ENCODE measurements at places on chromosomes 2 and 18. TPM values are rescaled to one million over a fixed set of nuclear protein-coding genes. Genes with fewer than 3 reads are reported as not detected.

The ZNF521 gene
- total RNA-seq = 0.54 TPM

The BMP10 gene
- not detected for total RNA-seq

The EFHD1 gene
- total RNA-seq = not detected

The APCDD1 gene
- not detected for total RNA-seq

The ARHGAP15 gene
- 165 TPM for total RNA-seq

The SLC23A3 gene
- total RNA-seq = 0.48 TPM

DNA sequence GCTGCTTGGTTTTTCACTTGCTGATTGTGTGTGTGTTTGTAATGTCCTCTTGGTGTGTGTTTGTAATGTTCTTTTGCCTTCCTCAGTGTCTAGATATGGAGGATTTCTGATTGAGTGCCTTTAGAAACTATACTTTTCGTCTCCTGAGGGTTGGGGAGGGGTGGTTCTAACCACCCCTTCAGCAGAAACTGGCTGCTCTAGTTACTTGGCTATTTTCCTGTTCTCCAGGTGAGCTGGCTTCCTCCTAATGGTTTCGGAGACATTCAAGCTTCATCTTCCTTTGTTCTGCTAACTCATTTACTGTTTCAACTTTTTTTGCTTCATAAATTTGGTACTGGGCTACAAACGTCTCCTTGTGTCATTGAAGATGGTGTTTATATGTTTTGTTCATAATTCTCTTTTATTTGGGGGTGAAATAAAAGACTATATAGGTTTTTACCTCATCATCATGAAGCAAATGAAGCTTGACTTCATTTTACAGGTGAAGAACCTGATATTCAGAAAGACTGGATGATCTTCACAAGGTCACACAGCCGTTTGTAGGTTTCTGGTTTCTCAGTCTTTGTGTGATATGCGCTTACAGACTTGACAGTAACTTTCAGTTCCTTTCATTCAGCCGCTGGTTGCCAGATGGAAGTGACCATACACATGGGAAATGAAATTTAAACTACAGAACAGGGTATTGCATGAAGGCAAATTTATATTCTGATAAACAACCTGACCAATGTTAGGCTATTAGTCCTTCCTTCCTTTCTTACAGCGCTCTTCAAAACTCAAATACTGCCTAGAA is 238.5 kb downstream of the GALR1 start:
- no peak for DNase-seq

- DNase-seq = no peak
These were observed 204.3 kb downstream of the HDAC4 start for GRCh38 chr2:239196474-239197021.

DNA sequence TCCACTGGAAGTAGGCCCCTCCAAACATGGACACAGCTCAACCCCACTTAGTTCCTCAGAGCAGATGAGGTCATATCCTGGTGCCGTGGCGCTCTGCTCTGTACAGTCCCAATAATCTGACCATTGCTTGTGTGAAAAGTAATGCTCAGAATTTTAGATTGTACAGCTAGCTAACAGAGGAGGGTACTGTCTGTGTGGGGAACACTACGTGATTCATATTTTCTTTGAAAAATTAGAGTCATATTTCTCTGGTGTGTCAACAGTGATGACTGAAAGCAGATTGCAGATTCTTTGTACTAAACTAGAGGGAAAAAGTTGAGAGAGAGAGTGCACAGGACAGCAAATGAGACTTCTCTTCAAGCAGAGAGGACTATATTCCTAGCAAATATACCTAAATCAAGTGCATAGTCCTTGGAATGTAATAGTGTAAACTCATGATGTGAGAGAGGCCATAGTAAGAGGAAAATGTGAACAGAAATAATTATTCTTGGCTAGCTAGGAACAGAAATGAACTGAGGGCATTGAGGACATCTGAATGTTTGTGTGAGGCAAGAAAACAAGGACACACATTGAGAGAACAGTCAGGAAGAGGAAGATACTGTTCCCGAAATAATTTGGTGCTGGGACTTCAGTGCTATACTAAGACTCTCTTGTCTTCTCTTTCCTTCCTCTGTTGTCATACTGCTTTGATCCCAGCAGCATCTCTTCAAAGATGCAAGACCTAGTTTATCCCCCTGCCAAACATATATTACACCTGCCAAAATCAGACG is 157.0 kb upstream of the RND3 start:
- DNase-seq = no peak

- no peak for DNase-seq
These were observed 405.4 kb downstream of the SETBP1 start for GRCh38 chr18:45085916-45086624.

GRCh38 chr2:241852981-241853631 is 5.6 kb downstream of the PDCD1 start:
- peak; percentile 2 for DNase-seq

GRCh38 chr2:219245148-219245898 is at the start of the genes GLB1L and STK16:
GLB1L (minus strand) TSS chr2:219245444; CDS start chr2:219243573, 1,871 bp downstream.
STK16 (plus strand) TSS chr2:219245479; CDS start chr2:219246000, 521 bp downstream.
- peak; percentile 93 for DNase-seq

DNA sequence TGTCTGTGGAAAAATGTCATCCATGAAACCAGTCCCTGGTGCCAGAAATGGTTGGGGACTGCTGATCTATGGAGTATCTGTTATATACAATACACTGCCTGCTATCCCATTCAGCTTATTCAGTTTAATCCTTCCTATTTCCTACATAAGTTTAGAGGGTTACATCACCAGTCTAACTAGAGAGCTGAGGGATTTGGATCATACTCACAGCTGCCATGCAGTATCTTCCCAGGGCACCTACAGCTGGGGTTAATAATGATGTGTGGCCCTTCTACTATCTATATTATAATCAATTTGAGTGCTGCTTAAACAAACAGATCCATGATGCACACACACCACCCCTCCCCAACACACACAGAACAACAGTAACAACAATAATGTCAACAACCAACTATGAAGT is 524.0 kb downstream of the LRRTM4 start:
- DNase-seq = no peak

DNA sequence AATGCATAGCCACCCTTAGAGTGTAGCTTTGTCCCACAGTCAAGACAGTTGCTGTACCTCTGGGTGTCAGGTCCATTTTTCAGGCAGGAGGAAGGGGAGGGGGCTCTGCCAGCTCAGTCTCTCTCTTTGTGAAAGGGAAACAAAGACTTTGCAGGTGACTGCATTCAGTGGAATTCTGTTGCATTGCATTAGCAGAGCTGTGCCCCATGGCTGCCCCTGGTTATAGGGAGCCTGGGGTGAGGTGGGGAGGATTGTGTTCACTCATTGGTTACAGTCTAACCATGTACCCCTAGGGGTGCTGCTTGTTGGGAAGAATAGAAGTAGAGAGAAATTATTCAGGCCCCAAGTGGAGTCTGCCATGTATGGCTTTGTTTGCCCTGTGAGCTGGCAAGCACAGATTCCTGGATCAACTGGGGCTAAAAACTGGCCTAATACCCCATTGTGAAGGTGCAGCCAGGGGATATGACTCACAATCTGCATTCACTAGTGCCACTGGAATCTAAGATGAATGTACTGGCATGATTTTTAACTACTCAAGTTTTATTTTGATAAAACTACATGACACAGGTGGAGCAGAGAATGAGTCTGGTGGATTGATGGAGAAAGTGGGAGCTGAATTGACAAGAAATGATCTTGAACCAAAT is 118.4 kb downstream of the SH3BP4 start:
- no peak for DNase-seq

GRCh38 chr2:47530105-47530760 is 127.3 kb downstream of the MSH2 start:
- DNase-seq = no peak

- no peak for DNase-seq
These were observed 211.4 kb downstream of the ZBTB7C start for GRCh38 chr18:48197819-48198218.

GRCh38 chr18:13879937-13880336 is 35.4 kb downstream of the MC2R start:
- DNase-seq = no peak

DNA sequence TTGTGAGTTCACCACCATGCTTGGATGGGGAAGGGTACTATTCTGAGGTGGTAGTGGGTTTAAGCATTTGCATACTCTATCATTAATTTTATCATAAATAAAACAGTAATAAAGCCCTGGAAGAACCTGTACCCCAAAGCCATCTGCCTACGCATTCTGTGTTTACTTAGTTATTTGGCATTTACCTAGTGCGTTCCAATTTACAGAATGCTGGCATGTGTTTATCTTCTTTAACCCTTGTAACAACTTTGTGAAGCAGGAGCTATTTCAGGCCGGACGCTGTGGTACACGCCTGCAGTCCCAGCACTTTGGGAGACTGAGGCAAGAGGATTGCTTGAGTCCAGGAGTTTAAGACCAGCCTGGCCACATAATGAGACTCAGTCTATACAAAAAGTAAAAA is 17.8 kb upstream of the ODC1 start:
- DNase-seq = no peak
